CD4-positive, alpha-beta T cell treated with Interleukin-12 subunit alpha and Interleukin-12 subunit beta, for 1 hour (primary cell): ENCODE measurements at places on chromosomes 7 and 10.
A peak's percentile ranks its signal among the peaks of the same experiment; 100 is the strongest.

DNA sequence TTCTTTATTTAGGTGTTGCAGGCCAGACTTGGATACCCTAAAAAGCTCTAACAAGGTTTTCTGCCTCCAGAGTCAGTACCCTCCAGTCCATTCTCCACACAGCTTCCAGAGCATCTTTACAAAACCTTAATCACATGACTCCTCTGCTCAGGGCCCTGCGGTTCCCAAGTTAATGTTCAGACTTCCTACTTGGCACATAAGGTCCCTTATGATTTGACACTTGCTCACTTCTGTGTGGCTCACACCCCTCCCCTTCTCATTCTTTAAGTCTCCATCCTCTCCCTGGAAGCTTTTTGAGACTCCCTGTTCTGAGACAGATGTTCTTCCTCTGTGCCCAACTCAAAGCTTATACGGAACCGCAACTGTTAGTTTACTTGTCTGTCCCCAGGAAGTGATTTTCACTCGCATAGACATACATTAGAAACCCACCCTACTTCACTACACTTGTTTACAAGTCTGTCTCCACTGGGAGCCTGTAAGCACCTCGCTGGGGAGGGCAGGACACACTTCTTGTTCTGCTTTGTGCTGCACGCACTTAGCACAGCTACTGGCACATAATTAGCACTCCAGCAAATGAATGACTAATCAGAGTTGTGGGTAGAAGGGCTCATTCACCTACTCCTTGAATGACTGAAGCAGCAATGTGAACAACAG lies 154.3 kb upstream of the LAMB4 start:
- DNase-seq: no peak

GRCh38 chr10:98778277-98778759 lies 331.6 kb upstream of the HPS1 start:
- no peak for DNase-seq

GRCh38 chr7:124800386-124800785 lies 34.8 kb upstream of the GPR37 start:
- DNase-seq: no peak

GRCh38 chr7:134632937-134633540 lies 13.6 kb upstream of the BPGM start:
- DNase-seq: peak; percentile 71

DNA sequence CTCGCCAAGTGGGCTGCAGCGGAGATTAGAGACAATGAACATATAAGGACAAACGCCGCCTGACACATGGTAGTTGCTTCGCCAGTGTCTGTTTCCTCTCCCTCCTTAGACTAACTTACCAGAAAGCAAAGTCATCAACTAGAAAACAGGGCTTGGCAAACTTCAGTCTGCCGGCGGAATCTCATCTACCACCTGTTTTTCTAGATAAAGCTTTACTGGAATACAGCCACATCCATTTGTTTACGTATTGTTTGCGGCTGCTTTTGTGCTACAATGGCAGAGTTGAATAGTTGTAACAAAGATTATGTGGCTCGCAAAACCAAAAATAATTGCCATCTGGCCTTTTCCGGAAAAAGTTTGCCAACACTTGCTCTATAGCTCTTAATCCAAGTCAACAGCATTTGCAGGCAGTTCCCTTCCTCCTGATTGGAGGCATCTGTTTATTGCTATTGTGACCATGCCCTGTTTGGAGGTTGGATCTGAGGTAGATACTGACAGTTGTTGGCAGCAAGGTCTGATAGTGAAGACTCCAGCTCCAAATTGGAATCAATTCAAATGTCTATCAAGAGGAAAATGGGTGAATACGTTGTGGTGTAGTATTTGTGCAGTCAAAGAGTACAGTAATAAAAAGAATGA lies 260.6 kb downstream of the POU6F2 start:
- no peak for DNase-seq

DNA sequence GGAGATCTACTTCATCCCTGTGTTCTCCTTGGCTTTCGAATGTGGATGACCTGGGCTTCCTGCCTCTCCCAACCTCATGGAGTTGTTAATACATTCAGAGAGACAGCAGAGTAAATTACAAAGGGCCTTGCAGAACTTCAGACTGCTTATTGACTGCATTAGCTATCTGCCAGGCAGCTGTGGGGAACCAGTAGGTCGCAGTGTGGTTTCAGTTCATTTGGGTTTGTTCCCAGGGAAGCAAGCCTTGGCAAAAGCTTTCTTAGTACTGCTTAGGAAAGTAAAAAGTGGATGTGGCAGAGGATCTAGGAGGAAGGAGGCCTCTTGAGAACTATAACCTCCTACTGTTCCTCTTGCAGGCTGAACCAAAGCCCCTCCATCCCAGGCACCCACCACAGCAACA lies 9.2 kb downstream of the NPFFR1 start:
- DNase-seq: no peak

DNA sequence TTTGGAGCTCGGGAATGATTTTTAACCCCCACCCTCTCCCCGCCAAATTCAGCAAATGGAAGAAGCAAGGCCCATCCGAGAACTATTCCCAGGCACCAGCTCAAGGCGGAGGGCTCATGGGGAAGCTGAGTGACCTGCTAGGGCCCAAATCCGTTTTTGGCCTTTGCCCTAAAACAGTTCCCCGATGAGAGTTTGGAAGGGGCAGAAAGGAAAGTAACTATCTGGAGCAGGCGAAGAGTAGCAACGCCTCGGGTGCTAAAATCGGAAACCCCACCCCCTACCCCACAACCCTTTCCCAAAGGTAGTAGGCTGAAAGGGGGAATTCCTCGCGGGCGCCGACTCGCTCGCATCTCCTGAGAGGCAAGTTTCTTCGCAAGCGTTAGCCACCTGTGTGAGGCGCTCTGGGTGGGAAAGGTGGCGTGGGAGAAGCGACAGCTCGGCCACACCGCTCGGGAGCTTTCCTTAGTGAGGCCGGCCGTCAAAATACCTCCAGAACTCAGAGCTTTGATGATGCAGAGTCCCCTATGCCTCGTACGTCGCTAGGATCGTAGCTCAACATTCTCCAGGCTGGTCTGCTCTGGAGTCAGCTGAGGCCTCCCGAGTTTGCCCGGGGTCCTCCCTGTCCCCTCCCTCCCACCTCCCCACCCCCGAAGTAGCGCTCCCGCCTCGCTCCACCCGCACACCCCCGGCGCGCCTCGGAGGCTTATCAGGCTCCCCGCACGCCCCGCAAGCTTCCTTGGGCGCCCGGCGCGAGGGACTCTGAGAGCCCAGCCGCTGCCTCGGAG lies 642 bp upstream of the PRKG1 start:
- no peak for DNase-seq
